ENCODE measurements at places on chromosomes 12 and 14. TPM values are rescaled to one million over a fixed set of nuclear protein-coding genes. Genes with fewer than 3 reads are reported as not detected.

- DNase-seq, result no peak
Observed at GRCh38 chr12:49582850-49583249, 14.9 kb upstream of the MCRS1 start.

DNA sequence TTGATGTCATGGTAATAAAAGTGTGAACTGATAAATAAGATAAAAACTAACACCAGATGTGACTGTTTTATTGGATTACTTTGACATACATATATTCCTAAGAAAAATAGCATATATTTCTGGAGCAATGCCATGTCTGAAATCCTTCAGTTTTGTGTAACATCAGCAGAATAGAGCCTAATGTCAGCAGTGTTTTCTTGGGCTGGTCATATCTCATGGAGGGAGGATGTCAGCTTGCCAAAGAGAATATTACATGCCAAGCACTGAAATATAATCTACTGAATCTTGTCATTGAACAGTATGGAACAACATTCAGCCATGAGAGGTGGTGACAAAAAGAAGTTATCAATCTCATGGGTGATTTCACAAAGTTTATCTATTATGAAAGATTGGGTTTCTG lies 220.3 kb downstream of the KLHL28 start:
- no peak for DNase-seq

RPL10L gene
- not detected for total RNA-seq

CLEC6A gene
- total RNA-seq, result not detected

PLEKHH1 gene
- total RNA-seq, result 0.63 TPM

- no peak for DNase-seq
Observed at GRCh38 chr14:80271389-80271788, 60.1 kb upstream of the DIO2 start.

DNA sequence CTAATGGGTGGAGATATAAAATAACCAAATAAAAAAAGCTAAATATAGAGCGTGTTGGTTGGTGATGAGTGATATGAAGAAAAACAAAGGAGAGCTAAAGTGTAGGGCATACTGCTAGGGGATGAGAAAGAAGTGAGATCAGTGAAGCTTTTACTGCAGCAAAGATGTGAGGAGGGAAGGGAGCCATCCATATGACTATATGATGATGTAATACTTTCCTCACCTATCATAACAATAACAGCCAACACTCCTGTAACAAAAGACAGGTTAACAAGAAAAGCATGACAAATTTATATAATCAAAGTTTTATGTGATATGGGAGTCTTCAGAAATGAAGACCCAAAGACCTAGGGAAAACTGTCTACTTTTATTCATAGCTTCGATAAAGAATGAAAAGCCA lies 57.4 kb upstream of the LRFN5 start:
- DNase-seq, result no peak

- no peak for DNase-seq
Observed at GRCh38 chr12:120625557-120626419, 14.6 kb upstream of the CABP1 start.

DNA sequence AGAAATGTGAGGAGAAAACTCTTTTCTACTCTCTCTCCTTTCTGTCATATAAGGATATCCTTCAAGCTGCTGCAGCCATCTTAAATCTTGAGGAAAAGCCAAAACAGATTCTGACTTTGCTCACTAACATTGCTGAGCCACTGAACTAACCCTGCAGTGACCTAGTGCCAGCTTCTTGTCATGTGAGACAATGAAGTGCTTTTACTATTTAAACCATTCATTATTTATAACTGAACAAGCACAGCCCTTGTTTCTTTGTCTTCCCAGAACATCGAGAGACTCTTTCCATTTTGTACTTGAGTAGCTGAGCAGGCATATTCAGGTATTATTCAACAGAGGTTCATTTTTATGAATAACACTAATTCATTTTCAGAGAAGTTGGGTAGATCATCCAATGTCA lies 455.0 kb upstream of the TMPO start:
- no peak for DNase-seq

DNA sequence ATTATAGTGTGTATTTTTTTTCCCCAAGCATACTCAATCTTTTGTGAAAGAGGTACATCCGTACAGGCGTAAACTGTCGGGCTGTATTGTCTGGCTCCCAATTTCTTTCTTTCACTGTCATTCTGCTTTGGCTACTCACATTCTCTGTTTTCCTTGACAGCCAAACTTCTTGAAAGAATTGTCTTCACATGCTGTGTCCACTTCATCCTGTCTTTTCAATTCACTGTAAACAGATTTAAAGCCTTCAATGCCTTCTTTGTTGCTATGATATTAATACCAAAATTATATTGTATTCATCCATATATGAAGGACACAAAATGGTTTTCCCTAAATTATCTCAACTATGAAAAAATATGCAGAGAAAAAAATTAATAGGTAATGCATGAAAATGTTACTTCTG lies 6.0 kb upstream of the ATP23 start:
- DNase-seq, result no peak

DNA sequence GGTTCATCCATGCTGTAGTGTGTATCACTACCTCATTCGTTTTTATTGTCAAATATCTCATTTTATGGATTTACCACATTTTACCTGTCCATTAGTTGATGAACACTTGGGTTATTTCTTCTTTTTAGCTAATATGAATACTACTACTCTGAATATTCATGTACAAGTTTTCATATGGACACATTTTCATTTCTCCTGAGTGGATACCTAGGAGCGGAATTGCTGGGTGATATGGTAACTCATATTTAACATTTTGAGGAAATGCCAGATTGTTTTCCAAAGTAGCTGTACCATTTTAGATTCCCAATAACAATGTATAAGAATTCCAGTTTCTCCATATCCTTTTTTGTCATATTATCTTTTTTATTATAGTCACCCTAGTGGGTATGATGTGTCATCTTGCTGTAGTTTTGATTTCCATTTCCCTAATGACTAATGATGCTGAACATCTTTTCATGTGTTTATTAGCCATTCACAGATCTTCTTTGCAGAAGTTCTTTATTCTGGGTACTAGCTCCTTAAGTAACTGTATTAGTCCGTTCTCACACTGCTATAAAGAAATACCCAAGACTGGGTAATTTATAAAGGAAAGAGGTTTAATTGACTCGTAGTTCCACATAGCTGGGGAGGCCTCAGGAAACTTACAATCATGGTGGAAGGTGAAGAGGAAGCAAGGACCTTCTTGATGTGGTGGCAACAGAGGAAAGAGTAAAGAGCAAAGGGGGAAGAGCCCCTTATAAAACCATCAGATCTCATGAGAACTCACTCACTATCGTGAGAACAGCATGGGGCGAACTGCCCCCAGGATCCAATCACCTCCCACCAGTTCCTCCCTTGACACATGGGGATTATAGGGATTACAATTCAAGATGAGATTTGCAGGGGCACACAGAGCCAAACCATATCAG lies 11.9 kb downstream of the NRDE2 start:
- DNase-seq, result no peak

DNA sequence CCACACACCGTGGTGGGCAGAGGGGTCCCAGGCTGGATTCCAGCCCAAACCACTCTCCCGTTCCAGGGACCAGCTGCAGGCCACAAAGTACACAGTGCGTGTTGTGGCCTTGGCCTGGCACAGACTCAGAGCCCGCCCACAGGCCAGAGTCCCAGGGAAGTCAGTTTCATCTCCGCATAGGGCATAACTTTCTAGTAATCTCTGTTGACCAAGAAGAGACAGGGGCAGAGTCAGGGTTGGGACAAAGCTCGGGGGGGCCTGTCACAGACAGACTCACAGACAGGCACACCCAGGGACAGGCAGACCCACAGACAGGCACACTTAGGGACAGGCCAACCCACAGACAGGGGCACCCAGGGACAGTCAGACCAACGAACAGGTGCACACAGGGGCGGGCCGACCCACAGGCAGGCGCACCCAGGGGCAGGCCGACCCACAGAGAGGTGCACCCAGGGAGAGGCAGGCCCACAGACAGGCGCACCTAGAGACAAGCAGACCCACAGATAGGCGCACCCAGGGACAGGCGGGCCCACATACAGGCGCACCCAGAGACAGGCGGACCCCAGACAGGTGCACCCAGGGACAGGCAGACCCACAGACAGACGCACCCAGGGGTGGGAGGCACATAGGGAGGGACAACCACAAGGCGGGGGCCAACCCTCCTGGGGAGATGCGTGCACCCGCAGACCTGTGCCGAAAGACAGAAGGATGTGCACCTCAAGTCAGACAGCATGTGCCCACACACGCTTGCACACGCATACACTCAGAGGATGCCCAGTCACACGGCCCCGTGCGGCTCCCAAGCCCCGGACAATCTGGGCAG lies 323.3 kb upstream of the RTL1 start:
- peak; percentile 13 for DNase-seq

SLC17A8 gene
- not detected for total RNA-seq

DNA sequence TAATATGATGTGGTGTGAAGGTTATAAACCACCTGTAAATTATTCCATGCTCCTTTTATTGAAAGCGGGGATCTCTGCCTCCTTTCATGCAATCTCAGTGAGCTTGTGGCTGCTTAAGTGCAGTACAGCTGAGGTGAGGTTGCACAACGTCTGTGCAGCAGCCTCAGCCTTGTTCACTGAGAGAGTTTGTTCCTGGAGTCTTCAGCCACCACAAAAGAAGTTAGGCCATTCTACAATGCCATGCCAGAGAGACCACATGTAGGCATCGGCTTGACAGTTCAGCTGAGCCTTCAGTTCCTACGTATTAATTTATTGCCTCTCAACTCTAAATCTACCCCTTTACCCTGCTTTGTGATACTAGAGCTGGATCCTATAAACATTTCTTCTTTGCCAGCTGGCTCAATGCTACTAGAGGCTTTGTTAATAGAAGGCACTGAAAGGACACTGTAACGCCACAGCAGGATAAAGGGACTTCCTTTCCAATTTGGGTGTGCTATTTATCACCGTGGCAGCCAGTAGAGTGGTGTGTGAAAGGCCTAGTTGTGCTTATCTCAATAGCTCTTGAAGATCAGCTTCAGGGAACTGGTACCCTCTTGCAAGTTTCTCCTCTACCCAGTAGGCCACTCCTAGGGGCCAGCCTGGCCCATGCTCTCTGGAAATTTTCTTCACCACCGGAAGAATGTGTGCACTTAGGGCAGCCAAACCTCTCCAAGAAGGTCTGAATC lies 337.7 kb downstream of the IPO8 start:
- DNase-seq, result no peak

- DNase-seq, result no peak
Observed at GRCh38 chr12:65926119-65926908, 102.0 kb downstream of the HMGA2 start.

GRCh38 chr12:53782093-53782703 lies 30.4 kb upstream of the CISTR start:
- DNase-seq, result no peak

DNA sequence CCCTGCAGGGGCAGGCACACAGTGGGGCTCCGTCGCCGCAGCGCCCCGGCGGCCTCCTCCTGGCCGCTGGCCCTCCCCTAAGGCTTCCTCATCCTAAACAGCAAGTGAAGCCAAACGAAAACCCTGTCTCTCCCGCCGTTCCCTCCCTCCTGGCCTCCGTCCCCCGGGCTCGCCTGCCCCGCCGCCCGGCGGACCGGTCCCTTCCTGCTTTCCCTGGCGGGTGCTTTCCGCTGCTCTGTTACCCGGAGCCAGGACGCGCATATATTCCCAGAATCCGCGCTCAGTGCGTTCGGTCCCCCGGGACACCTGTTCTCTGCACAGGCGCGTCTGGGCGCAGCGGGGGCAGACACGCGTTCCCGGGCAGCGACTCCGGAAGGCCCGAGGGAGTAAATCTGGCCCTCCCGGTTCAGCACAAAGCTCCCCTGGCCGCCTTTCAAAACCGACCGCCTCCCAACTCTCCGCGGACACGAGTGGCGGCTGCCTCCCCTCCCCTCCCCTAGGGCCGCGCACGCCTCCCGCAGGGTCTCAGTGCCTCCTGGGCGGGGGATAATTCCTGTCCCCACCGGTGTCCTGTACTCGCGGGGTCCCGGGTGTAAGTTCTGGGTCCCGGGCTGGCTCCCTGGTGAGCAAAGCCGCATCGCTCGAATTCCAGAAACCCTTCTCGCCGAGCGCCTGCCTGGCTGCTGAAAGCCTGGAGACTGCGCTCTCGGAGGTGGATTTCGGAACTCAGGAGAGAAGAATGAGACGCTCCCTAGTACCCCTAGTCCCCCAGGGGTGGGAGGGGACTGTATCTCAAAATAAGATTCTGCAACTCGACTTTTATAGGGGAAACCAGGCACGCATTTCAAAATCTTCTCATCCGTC lies 21.4 kb upstream of the CEP170B start:
- DNase-seq, result no peak

DNA sequence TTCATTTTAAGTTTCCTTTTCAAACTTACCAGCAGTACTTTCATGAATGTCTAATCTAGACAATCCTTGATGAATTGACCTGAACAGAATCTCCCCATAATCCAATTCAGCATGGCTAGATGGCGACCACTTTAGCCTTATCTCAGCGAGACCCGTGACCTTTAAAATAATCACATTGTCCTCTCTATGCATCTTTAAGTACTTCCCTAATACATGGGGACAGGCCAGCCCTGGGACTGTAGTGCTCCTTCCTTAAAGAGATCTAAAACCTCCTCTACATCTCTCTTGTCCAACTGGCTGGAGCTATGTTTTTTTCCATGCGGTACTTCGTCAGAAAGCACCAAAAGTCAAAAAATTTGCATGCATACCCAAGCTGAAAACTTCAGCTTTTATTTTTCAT lies 746.0 kb downstream of the VRK1 start:
- no peak for DNase-seq

DNA sequence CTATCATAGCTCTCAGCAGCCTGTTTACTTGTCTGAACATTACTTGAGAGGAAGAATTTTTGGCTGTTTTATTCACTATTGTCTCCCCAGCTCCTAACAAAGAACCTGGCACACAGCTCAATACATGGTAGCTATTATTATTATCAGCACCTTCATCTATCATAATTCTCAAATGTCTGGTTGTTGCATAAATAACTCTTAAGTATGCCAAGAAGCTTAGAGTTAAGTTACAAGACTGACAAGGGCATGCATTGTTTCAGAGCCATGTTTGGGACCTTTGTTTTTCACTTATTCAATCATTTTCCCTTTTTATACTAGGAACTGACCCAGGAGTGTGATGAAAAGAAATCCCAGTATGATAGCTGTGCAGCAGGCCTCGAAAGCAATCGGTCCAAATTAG lies 77.5 kb upstream of the ATP2A2 start:
- DNase-seq, result no peak

DNA sequence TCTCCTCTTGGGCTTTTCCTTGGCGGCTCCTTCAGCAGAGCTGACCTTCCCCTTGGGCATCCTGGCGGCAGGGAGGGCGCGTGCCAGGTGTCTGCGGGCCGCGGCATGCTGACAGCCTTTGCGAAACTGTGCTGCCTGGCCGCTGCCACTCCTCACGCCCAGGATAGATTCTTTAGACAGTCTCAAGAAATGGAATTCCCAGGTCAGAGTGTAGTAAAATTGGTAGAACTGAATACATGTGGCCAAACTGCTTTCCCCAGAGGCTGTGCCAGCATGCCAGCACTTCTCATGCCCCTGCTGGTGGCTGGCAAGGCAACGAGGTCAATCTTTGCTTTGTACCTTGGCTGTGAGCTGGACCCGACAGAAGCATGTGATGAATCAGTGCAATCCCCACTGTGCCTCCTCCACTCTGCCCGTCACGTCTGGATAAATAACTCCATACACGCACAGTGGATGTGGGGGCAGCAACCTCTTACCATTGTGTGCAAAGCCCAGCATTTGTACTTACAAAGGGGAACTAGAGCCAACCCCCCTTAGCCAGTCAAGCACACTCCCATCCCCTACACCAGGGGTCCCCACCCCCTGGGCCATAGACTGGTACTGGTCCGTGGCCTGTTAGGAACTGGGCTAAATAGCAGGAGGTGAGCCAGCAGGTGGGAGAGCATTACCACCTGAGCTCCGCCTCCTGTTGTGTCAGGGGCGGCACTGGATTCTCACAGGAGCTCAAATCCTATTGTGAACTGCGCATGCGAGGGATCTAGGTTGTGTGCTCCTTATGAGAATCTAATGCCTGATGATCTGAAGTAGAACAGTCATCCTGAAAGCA lies 90.9 kb downstream of the ACTN1 start:
- DNase-seq, result no peak

Data from activated CD4-positive, alpha-beta memory T cell treated with anti-CD3 and anti-CD28 coated beads, Interleukin-2, amount 10 ng/mL, durations not matched to agents 7 days and 5 days (primary cell).